Hair follicle dermal papilla cell (primary cell): ENCODE measurements at places on chromosomes 11 and 22. TPM values are rescaled to one million over a fixed set of nuclear protein-coding genes. Genes with fewer than 3 reads are reported as not detected.

The TSGA10IP gene
- total RNA-seq: not detected in 2 replicates

The GSTT2 gene
- 0.16 and 2.3 TPM in 2 replicates for total RNA-seq

The ADAMTS8 gene
- total RNA-seq: 0.12 and 0.16 TPM in 2 replicates

The CD6 gene
- not detected in 2 replicates for total RNA-seq

The GRM5 gene
- total RNA-seq: 0.12 and 0.49 TPM in 2 replicates

The CACNA1I gene
- under 0.01 and 0.12 TPM in 2 replicates for total RNA-seq

The TUBGCP6 gene
- total RNA-seq: 36.3 and 40.6 TPM in 2 replicates

The DAGLA gene
- total RNA-seq: 2.2 and 3.4 TPM in 2 replicates

The BANF1 gene
- total RNA-seq: 13.5 and 18.2 TPM in 2 replicates

The OR10V1 gene
- total RNA-seq: not detected in 2 replicates

The OR51B4 gene
- not detected in 2 replicates for total RNA-seq

The SHISAL1 gene
- 2.1 and 3.4 TPM in 2 replicates for total RNA-seq

The CECR2 gene
- total RNA-seq: not detected in 2 replicates

The CRYBB1 gene
- total RNA-seq: not detected in 2 replicates

The OR51B2 gene
- not detected in 2 replicates for total RNA-seq

The CBLIF gene
- total RNA-seq: not detected in 2 replicates
